ENCODE measurements at places on chromosomes 11 and 22.

- DNase-seq, result no peak
Observed at GRCh38 chr11:108588287-108588686, 5.3 kb downstream of the EXPH5 start.

- no peak for DNase-seq
Observed at GRCh38 chr11:72735495-72736027, 16.6 kb downstream of the ARAP1 start.

DNA sequence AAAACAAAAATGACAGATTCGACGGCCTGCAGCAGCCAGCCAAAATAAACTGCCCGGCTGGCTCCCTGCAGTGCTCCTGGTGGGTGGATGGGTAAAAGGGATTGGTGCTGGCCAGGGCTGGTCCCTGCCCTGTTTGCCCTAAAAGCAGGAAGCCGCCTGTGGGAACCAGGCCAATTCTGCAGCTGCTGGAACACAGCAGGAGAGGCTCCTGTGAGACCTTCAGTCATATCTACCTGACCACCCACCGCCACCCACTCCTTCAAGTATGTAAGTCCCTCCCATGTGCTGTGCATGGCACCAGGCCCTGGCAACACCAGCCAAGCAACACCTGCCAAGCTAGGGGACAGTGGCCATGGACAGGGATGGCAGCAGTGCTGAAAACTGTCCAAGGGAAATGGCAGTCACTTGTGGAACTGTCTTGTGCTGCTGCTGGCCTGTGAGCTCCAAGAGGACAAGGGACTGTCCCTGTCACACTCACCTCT, 48.7 kb upstream of the ARFGAP3 start:
- DNase-seq, result no peak

GRCh38 chr22:33397381-33397907, 339.3 kb upstream of the SYN3 start:
- no peak for DNase-seq

DNA sequence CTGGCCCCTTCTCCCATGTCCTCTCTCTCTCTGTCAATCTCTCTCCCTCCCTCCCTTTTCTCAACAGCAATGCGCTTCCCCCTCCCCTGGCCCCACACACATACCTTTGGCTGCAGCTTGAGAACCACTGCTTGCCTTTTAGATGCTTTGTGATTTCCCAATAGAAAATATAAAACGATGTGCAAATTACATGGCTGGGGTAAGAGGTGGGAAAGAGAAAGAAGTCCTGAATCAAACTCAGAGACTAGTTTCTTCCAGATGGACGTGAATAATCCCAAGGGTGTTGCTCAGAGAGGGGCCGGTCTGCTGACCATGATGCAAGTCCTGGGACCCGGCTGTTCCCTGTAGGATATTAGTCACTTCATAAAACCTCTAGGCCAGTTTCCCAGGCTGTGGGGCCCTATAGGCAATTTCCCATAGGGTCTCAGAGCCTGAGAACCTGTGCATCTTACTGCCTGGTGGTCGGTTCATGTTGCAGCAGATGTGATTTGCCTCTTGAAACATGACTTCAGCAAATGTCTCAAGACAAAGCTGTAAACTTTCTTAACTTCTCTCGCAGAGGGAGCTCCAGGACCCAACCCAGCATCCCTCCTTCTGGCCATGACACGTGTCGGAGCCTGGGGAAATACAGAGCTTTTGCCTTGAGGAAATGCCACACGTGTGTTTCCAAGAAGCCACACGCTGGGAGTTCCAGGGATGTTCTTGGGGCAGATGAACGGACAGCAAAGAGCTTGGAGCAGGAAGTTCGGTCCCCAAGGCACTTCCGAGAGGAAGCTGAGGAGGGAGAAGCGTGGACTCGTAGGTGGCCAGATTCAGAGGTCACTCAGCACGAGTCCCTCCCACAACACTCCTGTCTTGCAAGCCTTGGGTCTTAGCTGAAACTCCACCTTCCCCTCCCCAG, 34.5 kb upstream of the ETS1 start:
- DNase-seq, result no peak

- no peak for DNase-seq
Observed at GRCh38 chr11:116062129-116062489, 557.9 kb upstream of the CADM1 start.

All from stimulated activated effector memory CD8-positive, alpha-beta T cell treated with anti-CD3 and anti-CD28 coated beads, Interleukin-12 subunit alpha, Interleukin-12 subunit beta, amount 100 ng/mL, for 72 hours (primary cell).